ENCODE measurements at places on chromosomes 4 and X.
A peak's percentile ranks its signal among the peaks of the same experiment; 100 is the strongest.

DNA sequence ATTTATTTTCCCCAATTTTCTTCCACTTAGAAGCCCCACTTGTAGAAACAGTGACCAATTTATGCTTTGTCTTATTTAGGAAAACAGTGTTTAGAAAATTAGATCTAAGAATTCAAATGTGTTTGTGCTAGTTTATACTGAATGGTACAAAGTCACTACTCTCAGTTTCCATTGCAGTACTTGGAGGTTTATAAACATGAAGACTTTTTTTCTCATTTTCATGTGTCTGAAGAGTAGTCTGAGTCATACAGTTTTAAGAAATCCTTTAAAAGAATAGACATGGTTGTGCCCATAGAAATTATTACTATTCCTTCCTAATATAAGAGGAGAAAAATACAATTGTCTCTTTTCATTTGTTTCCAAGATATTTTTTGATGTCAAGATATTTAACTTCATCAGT, 458.7 kb downstream of the NAF1 start:
- no peak for DNase-seq

- DNase-seq: no peak
Observed at GRCh38 chr4:120733968-120734367, 188.6 kb downstream of the PRDM5 start.

DNA sequence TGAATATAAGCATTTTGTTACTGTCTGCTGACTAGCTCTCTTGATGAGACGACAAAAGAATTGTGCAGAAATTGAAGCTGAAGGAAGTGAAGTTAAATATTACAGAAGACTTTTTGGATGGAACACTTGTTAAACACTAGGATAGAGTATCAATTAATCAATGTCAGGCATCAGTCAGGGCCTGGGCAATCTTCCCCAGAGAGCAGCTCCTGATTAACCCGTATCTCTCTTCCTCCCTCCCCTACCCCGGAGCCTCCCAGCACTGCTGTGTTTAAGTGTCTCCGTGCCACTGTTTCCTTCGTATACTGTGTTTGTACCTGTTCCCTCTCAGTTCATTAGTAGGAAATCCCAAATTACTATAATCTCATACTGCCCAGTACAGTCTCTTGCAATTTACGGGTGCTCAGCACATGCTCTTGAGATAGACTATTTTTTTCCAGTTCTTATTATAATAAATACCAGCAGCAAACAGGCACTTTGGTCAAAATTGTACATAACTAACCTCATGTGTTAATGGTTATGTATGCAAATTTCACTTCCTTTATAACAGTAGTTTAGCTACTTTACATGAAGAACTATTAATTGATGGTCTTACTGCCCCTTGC, 765.7 kb upstream of the FTHL17 start:
- no peak for DNase-seq

- peak; percentile 46 for DNase-seq
Observed at GRCh38 chr4:15400981-15401671, 26.7 kb upstream of the C1QTNF7 start.

DNA sequence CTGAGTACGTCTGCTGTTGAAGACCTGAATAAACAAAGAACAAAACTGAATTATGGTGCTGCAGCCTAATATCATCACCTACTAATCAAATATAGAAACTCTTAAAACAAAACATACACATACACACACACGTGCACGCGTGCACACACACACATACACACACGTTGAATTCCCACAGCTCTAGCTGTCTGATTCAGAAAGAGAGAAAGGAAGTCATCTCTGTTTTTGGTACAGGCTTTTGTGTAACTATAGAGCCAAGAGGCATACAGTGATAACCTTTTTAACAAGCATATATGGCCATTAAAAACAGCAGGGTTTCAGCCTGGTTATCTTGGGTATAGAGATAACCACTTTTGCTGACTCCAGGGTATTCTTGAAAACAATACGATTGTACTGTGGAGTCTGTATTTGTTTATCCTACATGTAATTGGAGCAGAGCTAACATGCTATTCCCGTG, 823.2 kb downstream of the CCSER1 start:
- peak; percentile 6 for DNase-seq

DNA sequence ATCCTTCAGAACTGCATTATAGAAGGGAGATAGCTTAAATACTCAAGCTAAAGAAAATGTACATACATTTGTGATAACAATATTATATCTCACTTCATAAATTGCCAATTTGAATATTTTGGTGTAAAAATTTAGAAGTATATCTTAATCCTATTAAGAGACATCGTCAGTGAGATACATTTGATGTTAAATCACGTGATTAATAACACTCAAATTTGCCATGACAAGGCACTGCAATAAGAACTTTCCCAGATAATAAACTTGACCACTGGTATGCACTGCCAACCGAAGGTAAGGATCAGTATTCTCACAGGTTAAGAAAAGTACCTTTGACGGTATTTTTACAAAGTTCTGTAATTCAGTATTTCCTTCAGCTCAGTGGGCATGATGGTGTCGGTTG, 764.7 kb upstream of the FRG1 start:
- DNase-seq: no peak

- no peak for DNase-seq
Observed at GRCh38 chr4:74368596-74368995, 3.7 kb downstream of the EREG start.

- peak; percentile 66 for DNase-seq
Observed at GRCh38 chr4:140326395-140326993, 47.0 kb upstream of the SCOC start.

- DNase-seq: no peak
Observed at GRCh38 chrX:47864785-47865184, 28.1 kb downstream of the ZNF81 start.

DNA sequence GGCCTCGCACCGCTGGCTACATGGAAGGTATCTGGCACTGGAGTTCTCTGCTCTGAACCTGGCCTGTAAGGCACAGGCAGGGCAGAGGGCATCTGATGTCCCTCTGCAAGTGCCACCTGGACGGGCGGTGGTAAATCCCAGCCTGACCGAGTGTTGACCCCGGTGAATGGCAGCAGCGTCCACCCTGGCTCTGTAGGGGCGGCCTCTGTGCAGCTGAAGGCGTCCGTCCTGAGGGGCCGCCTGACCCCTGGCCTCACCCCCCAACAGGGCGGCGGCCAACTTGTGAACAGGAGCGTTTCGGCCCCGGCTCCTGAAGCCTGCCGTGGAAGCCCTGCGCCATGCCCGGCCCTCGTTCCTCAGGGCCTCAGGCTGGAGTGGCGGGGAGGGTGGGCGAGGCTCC, 51.4 kb downstream of the CPZ start:
- no peak for DNase-seq

GRCh38 chr4:129788486-129788885, 692.5 kb downstream of the C4orf33 start:
- DNase-seq: no peak

- DNase-seq: peak; percentile 75
Observed at GRCh38 chr4:71472946-71473345, 134.1 kb downstream of the SLC4A4 start.

DNA sequence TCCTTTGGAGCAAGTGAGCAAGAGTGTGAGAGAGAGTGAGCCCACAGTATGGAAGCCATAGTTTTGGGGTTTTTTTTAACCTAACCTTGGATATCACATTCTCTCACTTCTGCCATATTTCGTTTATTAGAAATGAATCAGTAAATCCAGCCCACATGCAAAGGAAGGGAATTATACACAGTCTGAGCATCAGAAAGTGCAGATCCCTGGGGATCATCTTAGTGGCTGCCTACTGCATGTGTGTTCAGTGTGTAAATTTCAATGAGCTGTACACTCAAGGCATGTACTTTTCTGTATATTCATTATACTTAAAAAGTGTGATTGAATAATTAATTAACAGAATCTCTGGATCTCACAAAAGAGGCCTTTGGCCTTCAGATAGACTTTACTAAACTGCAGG, 133.8 kb upstream of the PRPS2 start:
- DNase-seq: no peak

- DNase-seq: peak; percentile 60
Observed at GRCh38 chrX:39772057-39772832, 325.5 kb downstream of the BCOR start.

- DNase-seq: no peak
Observed at GRCh38 chrX:70553516-70553915, 108.9 kb downstream of the DLG3 start.

DNA sequence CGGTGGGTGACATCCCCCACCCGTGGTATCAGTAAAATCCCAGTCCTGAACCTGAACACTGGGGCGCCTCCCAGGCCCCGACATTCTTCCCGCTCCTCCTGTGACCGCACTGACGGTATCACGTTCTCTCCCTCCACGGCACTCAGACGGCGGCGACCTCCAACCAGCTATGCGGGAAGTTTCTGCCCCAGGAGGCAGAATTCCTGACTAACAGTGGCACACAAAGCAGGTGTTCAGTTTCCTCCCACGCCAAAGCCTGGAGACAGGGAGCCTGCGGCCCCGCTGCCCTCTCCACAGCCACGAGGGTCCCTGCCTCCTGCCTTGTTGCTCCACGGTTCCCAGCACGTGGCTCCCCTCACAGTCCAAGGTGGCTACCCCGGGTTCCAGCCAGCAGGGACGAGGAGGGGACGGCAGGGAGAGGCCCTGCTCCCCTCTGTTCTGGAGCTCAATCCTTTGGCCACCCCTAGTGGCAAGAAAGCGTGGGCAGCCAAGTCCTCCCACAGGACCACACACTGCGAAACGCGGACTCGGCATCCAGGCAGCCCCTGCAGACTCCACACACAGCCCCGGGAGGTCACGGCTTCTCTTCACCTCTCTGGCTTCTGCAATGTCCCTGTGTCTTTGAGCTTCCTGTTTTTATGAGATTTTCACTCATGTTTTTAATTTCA, 15.2 kb downstream of the CTBP1 start:
- peak; percentile 45 for DNase-seq

DNA sequence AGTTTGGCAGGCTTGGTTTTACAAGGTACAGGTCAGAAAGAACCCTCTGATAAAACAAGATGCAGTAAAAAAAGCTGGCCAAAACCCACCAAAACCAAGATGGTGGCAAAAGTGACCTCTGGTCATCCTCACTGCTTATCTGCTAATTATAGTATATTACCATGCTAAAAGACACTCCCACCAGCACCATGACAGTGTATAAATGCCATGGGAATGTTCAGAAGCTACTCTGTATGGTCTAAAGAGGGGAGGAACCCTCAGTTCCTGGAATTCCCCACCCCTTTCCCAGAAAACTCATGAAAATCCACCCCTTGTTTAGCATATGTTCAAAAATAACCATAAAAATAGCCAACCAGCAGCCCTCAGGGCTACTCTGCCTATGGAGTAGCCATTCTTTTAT, 38.1 kb upstream of the CXCL13 start:
- no peak for DNase-seq

- no peak for DNase-seq
Observed at GRCh38 chrX:27751976-27752375, 55.8 kb upstream of the MAGEB10 start.

GRCh38 chrX:133185938-133186337, 32.2 kb downstream of the TFDP3 start:
- no peak for DNase-seq

- DNase-seq: peak; percentile 71
Observed at GRCh38 chrX:8139716-8140115, 31.4 kb downstream of the VCX2 start.

- DNase-seq: no peak
Observed at GRCh38 chr4:133147286-133147821, 1.7 kb upstream of the PCDH10 start.

- DNase-seq: no peak
Observed at GRCh38 chr4:55259294-55259693, 86.7 kb upstream of the SRD5A3 start.

DNA sequence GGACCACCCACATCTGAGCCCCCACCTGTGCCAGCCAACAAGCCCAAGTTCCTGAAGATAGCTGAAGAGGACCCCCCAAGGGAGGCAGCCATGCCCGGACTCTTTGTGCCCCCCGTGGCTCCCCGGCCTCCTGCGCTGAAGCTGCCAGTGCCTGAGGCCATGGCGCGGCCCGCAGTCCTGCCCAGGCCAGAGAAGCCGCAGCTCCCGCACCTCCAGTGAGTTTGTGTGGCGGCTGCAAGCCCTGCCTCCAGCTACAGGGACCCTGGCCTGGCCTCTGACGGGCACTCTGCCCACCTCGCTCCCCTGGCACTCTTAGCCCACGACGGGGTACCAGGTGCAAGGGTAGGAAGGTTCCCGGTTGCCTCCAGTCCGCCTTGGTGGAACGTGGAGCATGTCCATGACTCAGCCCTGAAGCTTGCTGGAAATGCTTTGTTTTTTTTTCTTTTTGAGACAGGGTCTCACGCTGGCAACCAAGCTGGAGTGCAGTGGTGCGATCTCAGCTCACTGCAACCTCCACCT, 13.7 kb upstream of the ADD1 start:
- peak; percentile 71 for DNase-seq

GRCh38 chr4:20735931-20736330, 35.7 kb downstream of the PACRGL start:
- DNase-seq: no peak

DNA sequence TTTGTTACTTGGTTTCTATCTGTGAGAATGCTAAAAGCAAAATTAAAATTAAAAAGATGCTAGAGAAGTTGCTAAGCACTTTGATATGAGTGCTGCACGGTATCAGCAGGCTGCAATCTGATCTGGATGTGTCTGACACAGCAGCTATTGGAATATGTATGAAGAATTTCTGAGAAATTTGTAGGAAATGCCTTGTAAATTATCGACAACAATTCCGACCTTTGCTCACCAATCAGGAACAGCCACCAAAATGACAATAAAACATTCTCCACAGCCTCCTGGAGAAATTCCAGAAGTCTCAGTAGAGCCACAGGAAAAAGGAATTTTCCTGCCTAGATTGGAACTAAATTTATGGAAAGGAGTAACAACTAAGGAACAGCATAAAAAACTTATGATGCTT, 82.5 kb downstream of the TIGD2 start:
- no peak for DNase-seq

GRCh38 chr4:142473960-142474338, 372.2 kb downstream of the INPP4B start:
- no peak for DNase-seq

DNA sequence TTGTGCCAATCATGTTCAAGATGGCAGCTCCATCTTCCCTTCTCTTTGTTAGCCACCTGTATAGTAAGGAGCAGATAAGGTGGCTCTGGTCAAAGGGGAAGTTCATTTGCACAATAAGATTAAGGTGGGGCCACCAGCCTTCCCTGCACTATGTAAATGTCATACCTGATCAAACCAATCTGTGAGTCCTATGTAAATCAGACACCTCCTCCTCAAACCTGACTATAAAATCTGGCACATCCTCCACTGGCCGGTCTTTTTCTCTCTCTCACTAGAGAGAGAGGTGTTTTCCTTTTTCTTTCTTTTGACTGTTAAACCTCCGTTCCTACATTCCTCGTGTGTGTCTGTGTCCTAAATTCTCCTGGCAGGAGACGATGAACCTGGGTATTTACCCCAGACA, 572.5 kb upstream of the AADAT start:
- DNase-seq: no peak

All from astrocyte of the hippocampus (primary cell).